ENCODE measurements at places on chromosomes 4 and X.
A peak's percentile ranks its signal among the peaks of the same experiment; 100 is the strongest.

GRCh38 chr4:180240670-180241069, 2002.5 kb upstream of the TENM3 start:
- no peak for DNase-seq

DNA sequence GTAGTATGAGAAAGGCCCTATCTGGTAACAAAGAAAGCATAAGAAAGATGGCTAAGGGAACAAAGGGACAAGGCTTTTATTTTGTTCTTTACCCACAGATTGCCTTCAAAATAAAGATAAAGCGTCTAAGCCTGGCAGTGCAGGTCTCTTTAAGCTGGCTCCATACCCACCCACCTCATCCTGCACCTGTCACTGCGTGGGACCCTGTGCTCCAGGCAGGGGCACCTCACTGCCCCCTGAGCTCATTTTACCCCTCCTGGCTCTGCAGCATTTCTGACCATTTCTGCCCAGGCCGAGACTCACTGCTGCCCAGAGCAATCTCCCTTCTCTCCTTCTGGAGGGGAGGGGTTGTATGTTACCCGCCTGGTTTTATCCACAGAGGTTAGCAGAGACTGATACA, 1.7 kb upstream of the CYP4V2 start:
- no peak for DNase-seq

- peak; percentile 32 for DNase-seq
These were observed at the start of gene TRPC3 for GRCh38 chr4:121951521-121952110. TRPC3 (minus strand) TSS chr4:121952060; CDS start chr4:121951680, 380 bp downstream.

DNA sequence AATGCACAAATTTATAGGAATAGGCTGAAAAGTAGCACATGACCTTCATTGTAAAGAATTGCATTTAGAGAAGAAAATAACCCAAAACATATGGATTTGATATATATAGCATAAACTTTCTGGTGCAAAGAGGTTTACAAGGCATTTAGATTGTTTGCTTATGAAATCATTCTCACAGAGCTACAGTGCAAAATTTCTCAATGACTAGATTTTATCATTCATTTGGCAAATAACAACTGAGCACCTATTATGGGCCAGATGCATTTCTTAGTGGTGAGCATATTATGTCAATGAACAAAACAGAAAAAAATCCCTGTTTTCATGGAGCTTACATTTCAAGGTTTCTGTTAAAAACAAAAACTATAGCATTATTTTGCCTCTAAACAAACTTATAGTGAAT, 34.1 kb upstream of the TNIP3 start:
- DNase-seq = peak; percentile 87

DNA sequence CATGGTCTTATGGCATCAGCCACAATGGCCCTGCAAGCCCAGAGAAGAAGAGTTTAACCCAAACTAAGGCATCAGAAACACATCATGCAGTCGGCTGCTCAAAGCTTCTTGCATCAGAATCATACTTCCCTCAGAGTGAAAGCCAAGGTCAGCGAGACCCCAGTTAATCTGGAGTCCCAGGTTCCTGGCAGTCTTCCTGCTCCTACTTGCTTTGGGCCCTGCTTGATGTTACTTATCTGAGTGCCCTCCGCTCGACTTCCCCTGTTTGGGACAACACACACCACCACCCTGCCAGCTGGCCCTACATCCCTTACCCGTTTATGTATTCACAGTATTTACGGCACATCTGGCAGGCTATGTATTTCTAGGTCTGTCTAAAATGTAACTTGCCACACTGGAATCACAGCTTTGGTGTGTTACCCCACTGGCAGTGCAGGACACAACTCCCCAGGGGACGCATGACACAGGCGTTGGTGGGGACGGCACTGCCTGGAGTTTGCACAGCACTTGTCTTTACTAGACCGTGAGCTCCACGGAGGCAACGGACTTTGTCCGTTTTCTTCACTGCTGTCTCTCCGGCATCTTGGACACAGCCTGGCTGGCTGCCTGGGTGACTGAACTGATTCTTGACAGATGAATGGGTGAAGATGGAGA, 22.8 kb downstream of the CRMP1 start:
- no peak for DNase-seq

GRCh38 chr4:38190717-38191178, 230.6 kb downstream of the PTTG2 start:
- peak; percentile 89 for DNase-seq

DNA sequence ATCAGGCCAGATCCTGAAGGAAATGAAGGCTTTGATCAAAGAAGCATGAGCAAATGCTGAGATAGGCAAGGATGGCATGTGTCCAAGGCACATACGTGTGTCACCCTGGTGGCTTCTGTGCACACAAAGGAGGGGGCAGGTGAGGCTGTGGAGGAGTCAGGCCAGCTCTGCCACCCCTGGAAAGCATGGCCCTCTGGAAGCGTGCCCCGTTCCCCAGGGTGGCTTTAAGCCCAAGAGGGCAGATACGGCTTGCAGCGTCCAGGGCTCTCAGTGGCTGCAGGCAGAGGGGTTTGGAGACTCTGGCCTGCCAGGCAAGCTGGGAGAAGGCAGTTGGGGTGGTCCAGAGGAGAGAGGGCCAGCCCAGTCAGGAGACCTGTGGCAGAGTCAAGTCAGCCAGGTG, 25.6 kb downstream of the PNMA6E start:
- DNase-seq = no peak

DNA sequence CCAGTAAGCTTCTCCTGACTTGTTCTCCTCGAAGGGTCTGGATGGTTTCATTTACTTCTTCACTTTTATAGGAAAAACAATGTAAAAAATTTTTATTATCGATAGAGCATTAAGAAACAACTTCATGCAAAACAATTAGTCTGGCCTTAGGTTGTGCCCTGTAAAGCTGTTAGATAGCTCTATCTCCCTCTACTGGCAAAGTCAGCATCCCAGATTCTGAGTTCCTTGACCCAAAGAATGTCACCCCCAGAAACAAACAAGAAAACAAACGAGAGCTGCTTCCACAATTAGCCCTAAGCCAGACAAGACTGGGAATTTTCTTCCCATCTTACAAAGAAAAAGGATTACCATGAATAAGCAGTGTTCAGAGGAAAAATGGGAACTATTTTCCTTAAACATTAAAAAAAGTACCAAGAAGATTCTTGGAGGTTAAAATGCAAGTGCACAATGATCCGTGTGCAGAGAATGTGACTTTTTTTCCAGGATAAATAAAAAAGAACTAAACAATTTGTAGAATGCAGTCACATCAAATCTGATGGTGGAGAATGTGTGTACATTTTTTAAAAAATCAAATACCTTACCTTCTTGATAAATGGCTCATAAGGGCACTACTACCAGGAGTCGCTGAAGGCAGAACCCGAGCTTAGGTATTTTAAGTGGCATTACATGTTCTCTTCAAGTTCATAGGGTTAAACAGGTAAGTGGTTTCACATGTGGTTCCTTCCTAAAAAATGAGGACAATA, 293.2 kb downstream of the FBXO8 start:
- DNase-seq = peak; percentile 47

DNA sequence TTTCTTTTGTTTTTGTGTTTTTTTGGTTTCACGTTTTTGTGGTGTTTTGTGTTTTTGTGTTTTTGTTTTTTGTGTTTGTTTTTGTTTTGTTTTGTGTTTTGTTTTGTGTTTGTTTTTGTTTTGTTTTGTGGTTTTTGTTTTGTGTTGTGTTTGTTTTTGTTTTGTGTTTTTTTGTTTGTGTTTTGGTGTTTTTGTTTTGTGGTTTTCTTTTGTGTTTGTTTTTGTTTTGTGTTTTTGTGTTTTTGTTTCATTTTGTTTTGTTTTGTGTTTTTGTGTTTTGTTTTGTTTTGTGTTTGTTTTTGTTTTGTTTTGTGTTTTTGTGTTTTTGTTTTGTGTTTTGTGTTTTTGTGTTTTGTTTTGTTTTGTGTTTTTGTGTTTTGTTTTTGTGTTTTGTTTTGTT, 20.9 kb downstream of the CSF2RA start:
- no peak for DNase-seq

GRCh38 chr4:70518716-70519115, 347 bp downstream of the AMTN start:
- no peak for DNase-seq

- DNase-seq = no peak
These were observed 23.2 kb upstream of the AFAP1 start for GRCh38 chr4:7962609-7963508.

DNA sequence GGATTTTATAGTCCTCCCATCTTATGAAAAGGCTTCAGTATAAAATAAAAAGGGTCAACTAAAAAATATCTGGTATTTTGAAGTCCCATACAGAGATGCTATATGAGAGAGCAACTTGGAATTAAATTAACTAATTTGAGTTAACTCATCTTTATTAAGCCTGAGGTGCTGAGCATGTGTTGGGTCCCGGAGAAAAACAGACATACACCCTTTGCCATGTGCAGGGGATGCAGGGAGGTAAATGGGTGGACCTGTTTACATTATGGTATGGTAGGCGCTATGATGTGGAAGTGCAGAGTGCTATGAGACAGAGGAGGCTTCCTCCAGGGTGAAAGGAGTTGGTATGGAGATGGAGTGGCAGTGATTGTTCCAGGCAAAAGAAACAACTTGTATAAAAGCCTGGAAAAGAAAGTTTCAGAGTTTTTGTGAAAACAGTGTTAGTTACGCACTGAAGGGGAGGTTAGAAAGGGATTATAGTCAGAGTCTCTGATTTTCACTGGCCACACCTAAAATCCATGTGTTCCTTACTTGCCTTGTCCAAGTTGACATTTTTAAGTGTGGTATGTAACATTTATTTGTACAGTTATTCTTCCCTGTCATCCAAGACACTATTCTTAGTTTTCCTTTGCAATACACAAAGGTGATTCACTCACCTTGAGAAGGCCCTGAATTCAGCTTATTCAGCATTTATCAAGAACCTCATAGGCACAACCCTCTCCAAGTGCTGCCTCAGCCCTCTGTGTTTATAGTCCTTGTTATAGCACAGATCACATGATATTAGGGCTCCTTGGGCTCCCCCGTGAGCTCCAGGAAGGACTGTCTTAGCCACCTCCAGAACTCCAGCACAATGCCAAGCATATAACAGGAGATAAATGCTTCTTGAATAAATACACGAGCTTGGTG, 152.0 kb downstream of the RASL11B start:
- DNase-seq = no peak

- no peak for DNase-seq
These were observed 105.0 kb upstream of the AFAP1 start for GRCh38 chr4:8044699-8045098.

DNA sequence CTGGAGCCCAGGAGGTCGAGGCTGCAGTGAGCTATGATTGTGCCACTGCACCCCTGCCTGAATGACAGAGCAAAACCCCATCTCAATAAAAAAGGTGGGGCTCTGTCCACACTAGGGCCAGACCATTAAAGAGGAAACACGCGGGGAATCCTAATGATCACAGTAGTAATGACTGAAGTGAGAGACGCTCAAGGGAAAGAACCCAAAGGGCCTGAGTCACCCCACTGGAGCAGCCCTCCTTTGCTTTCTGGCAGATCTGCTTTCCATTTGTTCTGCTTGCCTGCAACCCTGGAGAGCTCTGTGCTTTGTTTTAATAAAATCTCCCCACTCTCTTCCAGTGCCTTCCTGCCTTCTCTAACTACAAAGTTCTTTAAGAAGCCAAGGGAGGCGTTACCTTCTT, 5.0 kb downstream of the TFDP3 start:
- DNase-seq = peak; percentile 0

- DNase-seq = no peak
These were observed 39.0 kb upstream of the PROM1 start for GRCh38 chr4:16122784-16123183.

- no peak for DNase-seq
These were observed 49.0 kb downstream of the AMMECR1 start for GRCh38 chrX:110268886-110269285.

DNA sequence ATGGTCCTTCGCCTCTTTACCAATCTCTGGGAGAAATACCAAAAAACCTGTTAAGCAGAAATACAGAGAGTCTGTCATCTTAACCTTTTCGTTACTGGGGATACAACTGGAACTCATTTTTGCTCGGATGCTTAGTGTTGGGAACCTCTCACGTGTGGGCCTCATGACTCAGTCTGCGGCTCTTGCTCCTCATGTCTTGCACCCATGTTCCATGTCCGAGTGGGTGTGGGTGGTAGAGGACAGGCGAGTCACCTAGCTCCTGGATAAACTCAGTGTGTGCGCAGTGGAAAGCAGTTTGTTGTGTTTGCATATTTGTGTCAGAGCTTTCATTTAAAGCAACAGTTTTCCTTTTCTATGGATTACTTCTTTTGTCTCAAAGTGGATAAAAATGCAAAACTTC, 70.6 kb downstream of the TNIP2 start:
- peak; percentile 36 for DNase-seq

- no peak for DNase-seq
These were observed 106.5 kb downstream of the CNOT6L start for GRCh38 chr4:77712675-77713074.

Measured in fibroblast of skin of right quadriceps (primary cell).